ENCODE measurements at places on chromosomes 1 and 21.

- peak; percentile 90 for DNase-seq
These were observed 22.9 kb downstream of the UMODL1 start for GRCh38 chr21:42093991-42094421.

- no peak for DNase-seq
These were observed 664.0 kb downstream of the SMYD3 start for GRCh38 chr1:245843101-245843500.

- no peak for DNase-seq
These were observed 83.9 kb downstream of the ASTN1 start for GRCh38 chr1:177080564-177080963.

DNA sequence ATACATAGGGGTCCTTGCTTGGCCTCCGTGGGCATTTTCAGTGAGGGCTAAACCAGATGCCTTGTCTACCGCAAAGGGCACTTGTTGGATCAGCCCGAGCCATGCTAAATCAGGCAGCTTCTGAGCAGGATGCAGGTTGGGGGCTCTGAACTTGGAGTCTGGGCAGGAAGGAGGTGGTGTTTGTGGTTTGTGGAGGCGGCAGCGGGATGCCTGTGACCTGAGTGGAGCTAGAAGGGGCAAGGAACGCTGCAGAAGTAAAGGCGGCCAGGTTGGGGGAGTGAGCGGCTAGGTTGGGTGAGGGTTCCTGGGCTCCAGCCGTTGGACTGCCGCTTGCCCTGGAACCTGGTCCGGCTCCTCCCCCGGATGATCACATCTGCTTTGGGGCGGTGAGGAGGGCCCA lies 183.9 kb downstream of the CAMTA1 start:
- peak; percentile 73 for DNase-seq

DNA sequence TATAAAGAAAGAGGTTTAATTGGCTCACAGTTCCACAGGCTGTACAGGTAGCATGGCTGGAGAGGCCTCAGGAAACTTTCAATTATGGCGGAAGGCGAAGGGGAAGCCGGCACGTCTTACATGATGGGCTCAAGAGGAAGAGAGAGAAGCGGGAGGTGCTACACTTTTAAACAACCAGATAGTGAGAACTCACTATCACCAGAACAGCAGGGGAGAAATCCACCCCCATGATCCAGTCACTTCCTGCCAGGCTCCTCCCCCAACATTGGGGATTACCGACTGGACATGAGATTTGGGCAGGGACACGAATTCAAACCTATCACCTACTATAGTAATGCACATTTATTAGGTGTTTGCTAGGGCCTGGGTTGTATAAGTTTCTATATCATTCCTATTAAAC lies 117.8 kb downstream of the ZMYM4 start:
- DNase-seq: no peak

DNA sequence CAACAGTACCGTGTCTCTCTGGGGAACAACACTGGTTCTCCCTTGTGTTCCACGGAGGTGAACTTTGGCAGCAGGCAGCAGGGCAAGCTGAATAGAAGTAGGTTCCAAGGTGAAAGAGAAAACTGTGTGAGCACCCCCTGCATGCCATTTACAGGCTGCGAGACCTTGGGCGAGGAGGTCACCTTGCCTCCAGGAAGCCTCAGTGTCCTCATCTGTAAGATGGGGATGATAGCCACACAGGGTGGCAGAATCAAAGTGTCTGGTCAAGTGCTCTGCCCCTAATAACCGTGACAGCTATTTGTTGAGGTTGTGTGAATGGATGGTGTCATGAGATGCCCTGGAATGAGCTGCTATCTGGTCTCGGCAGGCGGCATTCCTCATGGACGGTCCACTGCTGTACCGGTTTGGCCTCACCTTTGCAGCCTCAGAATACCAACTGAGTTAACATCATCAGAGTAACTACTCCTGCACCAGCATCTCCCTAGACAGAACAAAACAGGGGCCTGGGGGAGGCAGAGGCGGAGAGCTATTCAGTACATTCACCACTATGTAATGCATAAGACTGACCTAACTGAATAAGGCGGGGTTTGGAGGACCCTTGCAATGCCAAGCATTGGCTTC lies 7.4 kb upstream of the KLHDC7A start:
- no peak for DNase-seq

- DNase-seq: peak; percentile 10
These were observed 32.6 kb downstream of the PIGM start for GRCh38 chr1:159999204-159999603.

GRCh38 chr21:29168891-29169315 lies 38.5 kb downstream of the MAP3K7CL start:
- no peak for DNase-seq

DNA sequence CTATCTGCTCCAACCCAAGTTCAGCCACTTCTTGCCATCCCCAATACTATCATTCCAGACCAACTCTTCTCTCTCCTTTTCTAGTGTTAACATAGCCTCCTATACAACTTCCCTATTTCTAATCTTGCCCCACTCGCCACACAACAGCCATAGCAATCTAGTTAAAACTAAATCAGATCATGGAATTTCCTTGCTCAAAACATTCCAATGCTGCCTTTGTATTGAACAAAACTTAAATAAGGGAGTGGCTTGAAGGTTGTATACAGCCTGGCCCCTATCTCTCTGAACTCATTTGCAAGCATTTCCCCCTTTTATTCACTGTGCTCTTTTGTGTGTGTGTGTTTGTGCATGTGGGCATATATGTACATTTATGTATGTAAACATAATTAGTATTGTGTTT lies 118.1 kb upstream of the SGIP1 start:
- DNase-seq: no peak

GRCh38 chr1:87512431-87512830 lies 183.8 kb downstream of the LMO4 start:
- no peak for DNase-seq

GRCh38 chr21:25636727-25637126 lies 2.3 kb upstream of the JAM2 start:
- DNase-seq: peak; percentile 12

DNA sequence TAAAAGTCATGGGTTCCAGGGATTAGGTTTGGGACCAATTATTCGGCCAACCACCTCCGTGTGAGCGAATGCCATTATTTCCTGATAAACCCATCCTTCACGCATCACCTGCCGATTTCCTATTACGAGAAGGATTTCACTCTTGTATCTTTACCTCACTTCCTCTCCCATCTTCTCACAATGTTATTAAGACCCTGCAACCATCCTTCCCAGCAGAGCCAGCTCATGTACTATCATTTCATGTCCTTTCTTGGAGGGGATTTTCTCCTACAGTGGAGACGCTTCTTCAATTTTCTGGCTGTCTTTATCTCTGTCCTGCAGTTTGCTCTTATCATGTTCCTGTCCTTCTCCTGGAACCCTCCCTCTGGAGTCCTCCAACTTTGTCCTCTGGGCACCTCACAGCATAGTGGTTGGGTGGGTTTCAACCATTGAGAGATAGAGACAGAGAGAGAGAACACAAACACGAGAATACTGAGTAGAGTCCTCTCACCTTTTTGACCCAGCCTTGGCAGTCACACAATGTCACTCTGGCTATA lies 192.2 kb downstream of the DYRK1A start:
- no peak for DNase-seq

GRCh38 chr1:23787701-23788100 lies 3.2 kb upstream of the LYPLA2 start:
- no peak for DNase-seq

DNA sequence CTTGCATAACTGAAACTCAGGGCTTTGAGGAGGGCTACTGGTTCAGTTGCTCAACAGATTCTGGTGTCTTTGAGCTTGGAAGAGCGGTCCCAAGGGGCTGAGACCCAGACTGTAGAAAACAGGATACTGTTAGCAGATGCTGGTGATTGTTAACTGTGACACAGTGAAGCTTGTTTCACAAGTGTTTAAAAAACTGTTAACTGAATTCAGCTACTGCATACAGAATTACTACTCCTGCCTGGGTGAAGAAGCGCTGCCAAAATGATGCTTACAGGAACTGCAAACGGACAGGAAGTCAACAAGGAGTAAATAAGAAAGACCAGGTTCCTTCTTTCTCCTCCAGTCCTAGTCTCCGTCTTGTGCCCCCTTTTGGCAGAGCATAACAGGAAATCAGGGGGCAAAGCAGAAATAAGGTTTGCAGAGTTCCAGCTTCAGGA lies 195.3 kb upstream of the USP25 start:
- DNase-seq: no peak

GRCh38 chr1:109156916-109157385 lies 43.0 kb downstream of the ELAPOR1 start:
- DNase-seq: no peak

Measured in EL (cell line).